ENCODE measurements at places on chromosomes 2 and 18.

DNA sequence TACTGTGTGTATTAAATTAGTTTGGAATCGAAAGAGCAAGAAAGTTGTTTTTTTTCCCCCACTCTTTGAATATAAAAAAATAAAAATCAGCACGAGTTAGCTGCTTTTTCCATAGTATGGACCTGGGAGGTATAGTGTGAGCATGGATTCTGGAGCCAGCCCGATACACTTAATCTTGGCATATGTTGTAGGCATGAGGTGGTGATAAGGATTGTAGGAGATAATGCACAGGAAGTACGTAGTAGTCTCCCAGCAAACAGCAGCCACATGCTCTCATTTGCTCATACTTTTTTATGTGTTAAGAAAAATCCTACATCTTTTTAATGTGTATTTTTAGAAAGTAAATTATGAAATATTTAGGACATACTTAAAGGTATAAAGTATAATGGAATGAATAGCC is 2.1 kb upstream of the DNAJC27 start:
- DNase-seq: no peak

DNA sequence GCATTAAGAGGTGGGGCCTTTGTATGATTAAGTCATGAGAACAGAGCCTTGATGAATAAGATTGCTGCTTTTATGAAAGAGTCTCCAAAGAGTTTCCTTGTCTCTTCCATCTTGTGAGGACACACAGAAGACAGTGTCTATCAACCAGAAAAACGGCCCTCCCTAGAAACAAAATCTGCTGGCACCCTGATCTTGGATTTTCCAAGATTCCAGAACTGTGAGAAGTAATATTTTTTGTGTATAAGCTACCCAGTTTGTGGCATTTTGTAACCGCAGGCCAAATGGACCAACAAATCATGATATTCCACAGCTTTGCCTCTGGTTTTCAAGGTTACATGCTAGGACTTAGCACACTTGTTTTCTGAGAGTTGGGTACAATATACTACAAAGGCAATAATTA is 687.8 kb downstream of the TDRD15 start:
- DNase-seq: no peak

- DNase-seq: no peak
Observed at GRCh38 chr18:6621437-6621836, 108.1 kb upstream of the ARHGAP28 start.

- no peak for DNase-seq
Observed at GRCh38 chr2:182597570-182598295, 118.3 kb upstream of the DNAJC10 start.

DNA sequence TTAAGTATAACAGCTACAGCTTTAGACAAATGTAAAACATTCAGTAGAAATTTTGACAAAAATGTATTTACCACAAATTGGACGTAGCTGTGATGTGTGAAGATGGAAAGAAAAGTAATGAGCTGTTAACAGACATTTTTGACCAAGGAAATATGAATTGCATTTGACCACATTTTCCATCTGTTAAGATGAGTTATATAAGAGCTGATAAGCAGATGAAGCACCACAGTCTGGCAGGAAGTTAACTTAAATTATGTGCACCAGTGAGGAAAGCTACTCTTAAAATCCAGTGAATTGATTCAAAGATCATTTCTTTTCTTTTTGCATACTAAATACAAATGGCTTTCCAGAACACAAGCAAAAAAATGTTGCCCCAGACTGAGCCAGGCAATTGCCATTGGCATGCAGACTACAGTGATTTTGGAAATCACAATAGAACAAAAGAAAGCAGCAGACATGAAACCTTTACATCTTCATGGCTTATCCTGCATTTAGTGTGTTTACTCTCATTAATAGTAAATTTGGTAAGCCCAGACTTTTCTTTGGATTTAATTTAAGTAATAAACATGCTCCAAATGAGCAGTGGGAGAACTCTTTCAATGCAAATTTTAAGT is 493.7 kb downstream of the TMX3 start:
- no peak for DNase-seq

DNA sequence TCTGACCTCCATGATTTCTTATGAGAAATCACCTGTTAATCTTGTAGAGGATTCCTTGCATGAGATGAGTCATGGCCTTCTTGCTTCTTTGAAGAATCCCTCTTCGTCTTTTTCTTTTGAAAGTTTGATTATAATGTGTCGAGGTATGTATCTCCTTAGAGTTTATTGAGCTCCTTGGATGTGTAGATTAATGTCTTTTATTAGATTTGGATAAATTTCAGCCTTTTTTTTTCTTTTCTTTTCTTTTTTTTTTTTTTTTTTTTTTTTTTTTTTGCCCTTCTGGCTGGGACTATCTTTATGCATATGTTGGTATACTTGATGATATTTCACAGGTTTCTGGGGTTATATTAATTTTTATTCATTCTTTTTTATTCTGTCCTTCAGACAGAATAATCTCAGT is 72.3 kb upstream of the ITGA4 start:
- DNase-seq: no peak

All from AG08396 (cell line).